ENCODE measurements at places on chromosomes 1 and 21.

DNA sequence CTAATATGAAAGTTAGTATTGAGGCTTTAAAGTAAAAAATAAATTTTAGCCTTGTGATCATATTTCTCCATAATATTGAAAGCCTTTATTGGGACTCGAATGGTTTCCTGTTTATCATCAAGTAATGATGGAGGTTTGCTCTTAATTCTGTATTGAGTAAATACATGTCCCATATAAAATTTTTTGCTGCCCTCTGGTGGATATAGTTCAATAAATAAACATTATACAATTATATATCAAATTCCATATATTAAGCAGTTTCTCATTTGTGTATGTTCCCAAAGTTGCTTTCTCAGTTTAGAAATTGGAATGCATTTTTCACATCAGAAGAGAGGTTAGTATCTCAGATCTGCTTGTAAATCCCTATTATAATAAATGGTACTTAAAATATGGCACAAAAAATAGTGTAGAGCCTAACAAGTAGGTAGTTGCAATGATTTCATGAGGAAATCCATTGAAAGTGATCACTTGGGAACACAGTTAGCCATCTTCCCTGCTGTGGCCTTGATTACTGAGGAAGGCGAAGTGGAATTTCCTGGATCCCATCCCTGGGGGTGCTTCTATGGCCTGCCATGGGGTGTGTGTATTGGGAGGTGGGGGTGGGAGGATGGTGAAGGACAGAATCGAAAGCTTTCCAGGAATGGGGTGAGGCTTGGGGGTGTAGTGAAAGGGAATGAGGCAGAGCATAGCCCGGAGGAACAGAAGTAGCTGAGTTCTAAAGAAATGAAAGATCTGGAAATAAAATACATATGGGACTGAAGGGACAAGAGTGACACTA lies 84.1 kb upstream of the C21orf91 start:
- no peak for DNase-seq

DNA sequence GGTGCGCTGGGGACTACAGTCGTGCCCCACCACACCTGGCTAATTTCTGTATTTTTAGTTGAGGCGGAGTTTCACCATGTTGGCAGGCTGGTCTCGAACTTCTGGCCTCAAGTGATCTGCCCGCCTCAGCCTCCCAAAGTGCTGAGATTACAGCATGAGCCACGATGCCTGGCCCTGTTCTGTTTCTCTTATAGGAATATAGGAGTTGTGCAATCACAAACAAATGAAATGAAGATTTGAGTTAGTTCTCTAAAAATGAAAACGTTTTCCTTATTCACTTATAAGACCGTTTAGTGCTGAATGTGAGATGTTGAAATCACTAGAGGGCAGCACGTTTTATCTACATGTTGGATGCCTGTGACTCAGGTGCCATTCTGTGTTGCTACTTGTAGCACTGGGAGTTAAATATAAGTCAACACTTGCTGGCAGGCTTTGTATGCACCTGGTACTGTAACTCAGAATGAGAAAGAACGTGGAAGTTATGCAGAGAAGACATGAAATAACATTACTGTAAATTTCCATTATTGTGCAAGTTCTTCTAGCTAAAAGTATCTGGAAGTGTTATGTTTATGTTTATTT lies 45.8 kb downstream of the MIGA1 start:
- no peak for DNase-seq

GRCh38 chr1:159942632-159943277 lies 2.7 kb downstream of the IGSF9 start:
- DNase-seq = no peak

- no peak for DNase-seq
These were observed 117.2 kb downstream of the CNIH3 start for GRCh38 chr1:224733027-224733911.

DNA sequence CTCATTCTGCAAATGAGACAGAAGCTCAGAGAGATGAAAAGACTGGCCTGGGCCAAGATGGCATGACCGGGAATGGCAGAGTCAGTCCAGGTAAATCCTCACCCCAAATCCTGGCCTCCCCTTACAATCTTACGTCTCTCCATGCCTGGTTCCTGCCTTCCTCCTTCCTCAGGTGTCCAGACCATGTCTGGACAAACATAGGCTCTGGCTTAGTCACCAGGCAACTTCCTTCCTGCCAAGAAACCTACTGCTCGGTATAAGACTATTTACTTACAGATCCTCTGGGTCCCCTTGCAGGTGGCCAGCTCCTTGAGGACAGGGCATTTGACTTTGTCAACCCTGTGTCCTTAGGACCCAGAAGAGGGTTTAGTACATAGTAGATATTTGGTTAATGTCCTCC lies 69.4 kb upstream of the ROR1 start:
- DNase-seq = no peak

- DNase-seq = peak; percentile 46
These were observed 743 bp downstream of the TOMM20 start for GRCh38 chr1:235127732-235128455.

- no peak for DNase-seq
These were observed 96.6 kb upstream of the ZNF281 start for GRCh38 chr1:200506471-200506870.

GRCh38 chr1:246907472-246907871 lies 24.3 kb downstream of the AHCTF1 start:
- DNase-seq = no peak

- no peak for DNase-seq
These were observed 537 bp downstream of the RHBDL2 start for GRCh38 chr1:38941093-38941492.

DNA sequence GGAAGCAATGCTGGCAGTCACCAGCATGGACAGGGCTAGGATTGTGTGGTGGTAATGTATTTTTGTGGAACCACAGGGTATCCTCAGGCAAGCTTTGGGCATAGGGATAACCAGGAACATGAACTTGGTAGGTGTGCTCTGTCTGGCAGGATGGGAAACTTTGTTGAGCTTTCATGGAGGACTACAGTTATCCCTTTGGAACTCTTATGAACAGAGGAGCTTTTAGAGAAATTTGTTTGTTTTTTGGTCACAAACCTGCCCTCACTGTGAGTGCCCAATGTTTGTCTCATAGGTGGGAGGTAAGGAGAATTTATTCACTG lies 54.4 kb downstream of the MACF1 start:
- DNase-seq = no peak

- no peak for DNase-seq
These were observed 34.3 kb upstream of the CCDC27 start for GRCh38 chr1:3717715-3718601.

- DNase-seq = no peak
These were observed 167.6 kb downstream of the PCBP3 start for GRCh38 chr21:45811136-45811535.

DNA sequence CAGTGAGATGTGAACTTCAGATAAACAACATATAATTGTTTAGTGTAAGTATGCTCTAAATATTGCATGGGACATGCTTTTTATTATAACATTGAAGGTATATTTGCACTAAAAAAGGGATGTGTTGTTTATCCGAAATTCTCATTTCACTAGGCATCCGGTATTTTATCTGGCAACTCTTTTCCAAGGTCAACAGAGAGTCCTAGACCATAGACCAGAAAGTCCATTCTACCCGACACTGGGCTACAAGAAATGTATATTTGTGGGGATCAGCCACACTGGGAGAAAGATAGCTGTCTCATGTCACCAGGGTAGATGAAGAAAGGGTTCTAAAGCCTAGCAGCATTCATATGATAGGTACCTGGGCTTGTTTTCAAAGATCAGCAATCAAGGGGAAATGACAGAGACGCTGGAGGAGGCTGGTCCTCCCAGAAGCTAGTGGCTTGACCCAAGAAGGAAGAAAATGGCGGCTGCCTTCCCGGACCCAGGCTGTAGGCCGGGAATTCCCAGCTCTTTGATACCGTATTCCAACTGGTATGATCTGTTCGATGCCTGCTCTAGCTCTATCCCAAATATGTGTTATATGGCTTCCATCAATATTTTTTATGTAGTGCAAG lies 161.1 kb upstream of the IRF2BP2 start:
- no peak for DNase-seq

DNA sequence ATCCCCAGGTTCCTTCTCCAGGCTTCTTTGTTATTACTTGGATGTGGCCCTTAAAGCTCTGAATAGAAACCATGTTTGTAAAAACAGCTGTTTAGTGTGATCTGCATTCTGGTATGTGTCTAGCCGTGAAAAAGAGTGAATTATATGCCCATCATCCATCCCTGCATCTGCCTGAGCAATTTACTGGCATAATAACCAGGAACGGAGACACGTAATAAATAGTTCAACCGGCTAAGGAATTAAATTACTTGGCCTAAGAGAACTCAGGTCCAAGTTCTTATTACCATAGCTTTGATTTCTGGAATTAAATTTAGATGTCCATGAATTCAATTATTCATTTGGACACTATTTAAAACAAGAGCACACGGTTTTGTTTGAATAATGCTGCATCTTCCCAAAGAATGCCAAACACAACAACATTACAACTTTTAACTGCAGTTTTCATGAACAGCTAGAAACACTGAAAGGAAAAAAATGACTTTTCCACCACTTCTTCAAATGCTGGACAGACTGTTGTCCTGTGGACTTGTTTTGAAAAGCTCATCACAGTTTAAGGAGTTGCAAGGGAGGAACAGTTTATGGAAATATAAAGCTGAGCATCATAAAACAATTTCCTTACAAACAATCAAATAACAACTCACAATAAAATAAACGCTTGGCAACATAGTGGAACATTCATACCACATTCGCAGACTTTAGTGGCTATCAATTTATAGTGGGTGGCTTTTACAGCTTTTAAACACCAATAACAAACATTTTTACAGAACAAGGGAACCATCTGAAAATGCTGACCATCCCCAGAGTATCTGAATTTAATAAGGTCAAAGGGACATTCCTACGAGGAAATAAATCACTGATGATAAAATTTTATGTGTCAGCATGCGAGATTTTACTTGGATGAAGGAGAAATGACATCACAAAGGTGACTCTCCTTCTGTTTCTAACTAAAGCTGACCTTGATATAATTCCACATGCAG lies 144.7 kb downstream of the APP start:
- no peak for DNase-seq

- peak; percentile 25 for DNase-seq
These were observed 1.2 kb upstream of the DENND1B start for GRCh38 chr1:197776351-197777105.

- no peak for DNase-seq
These were observed 14.7 kb downstream of the ADCY10 start for GRCh38 chr1:167899253-167899681.

DNA sequence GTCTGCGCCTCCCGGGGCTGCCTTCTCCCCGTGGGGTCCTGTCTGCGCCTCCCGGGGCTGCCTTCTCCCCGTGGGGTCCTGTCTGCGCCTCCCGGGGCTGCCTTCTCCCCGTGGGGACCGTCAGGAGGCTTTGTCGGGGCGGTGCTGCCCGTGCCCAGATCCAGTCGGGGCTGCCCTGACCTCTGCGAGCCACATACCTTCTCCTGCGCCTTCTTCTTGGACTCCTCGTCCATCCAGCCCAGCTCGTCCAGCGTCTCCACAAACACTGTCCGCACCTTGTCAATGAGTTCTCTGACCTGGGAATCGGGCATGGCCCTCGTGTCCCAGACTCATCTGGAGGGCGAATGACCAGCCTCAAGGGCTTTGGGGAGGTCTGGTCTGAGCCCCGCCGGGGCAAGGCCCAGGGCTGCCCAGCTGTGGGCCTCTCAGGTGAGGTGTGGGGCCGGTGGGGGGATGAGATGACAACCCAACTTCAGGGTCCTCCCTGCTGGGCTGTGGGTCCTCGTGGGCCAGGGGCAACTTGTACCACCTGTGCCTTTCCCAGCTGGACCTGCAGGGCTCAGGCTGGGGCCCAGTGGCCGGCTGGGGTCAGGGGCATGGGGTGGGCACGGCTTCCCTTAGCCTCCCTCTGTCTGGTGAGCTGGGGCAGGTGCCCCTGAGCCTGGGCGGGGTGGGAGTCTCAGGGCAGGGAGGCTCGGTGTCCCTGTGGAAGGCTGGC lies 9.4 kb downstream of the PRXL2B start:
- no peak for DNase-seq

- DNase-seq = no peak
These were observed 11.8 kb downstream of the AHCTF1 start for GRCh38 chr1:246919902-246920301.

DNA sequence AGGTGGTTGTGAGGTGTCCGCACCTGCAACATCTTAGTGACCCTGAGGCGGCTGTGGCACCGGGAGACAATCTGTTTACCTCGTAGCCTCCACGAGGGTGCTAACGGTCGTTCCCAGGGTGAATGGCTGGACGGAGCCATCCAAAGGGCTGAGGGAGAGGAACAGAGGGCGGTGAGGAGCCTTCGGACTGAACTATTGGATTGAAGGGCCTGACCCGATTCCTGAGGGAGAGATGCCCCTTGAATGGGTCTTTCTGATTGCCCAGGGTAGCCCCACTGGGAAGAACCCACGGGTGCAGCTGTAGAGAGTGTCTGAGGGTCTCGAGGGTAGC lies 2.3 kb downstream of the NR5A2 start:
- no peak for DNase-seq

GRCh38 chr1:210347112-210347511 lies 18.4 kb downstream of the HHAT start:
- no peak for DNase-seq

GRCh38 chr1:183879966-183880365 lies 75.0 kb downstream of the RGL1 start:
- no peak for DNase-seq

DNA sequence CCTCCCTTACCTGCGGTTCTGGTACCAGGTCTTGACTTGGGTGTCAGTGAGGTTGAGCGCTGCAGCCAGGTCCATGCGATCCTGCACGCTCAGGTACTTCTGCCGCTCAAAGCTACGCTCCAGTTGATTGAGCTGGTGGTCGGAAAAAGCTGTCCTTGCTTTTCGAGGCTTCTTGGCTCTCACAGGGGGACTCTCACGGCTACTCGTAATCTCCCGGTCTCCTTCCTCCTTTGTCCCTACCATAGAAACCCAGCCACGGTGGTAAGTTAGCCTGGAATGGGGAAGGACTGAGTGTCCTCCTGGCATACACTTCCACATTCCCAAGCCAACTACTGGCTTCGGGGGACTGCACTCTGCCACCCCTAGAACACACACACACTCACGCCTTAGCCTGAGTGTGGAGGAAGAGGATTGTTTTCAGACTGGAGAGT lies 2.6 kb downstream of the BARHL2 start:
- no peak for DNase-seq

DNA sequence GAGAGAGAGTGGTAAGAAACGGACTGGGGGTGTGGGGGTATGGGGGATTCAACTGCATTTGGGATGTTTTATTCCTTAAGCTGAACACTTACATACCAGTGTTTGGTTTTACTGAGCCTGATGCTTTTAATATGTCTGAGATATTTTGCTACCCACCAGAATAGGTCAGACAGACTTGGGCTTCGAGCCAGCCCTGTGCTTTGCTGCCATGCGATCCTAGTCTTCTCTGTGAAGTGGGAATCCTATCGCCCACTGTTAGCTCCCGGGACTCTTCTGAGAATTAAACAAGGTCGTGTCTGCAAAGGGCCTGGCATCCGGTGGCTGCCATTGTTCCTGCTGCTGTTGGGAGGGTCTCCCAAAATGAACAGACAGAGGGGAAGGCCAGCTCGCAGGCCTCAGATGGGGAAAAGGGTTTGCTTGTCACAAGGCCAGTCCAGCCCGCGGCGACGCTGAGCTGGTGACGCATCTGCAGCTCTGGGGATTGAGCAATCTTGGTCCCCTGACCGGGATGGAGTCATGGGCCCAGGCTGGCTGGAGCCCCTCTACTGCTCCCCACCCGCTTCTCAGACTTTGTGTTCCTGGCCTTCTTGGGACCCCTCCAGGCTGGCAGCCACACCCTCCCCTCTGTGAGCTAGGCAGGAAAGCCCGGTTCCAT lies 26.9 kb upstream of the ECE1 start:
- DNase-seq = no peak

Measured in CD8-positive, alpha-beta T cell (primary cell).